ENCODE measurements at places on chromosomes 1 and 21.

DNA sequence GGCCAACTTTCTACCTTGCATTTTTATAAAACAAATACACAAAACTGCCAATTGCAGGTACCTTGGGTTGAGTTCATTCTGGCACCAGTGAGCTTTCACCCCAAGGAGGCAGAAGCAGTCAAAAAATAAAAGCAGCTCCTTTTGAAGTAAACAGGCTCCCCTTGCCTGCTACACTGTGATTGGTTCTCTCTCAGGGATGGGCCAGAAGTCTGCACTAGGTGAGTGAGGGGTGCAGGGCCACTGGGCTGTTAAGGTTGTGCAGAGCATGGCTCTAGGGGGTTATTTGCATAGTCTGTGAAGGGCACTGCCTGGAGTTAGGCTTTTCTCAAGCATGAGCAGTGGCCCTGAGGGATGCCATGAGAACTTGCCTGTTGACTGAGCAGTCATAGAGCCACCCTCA is 39.1 kb downstream of the AKNAD1 start:
- DNase-seq, result no peak

GRCh38 chr1:8410791-8411190 is 92.9 kb downstream of the SLC45A1 start:
- no peak for DNase-seq

DNA sequence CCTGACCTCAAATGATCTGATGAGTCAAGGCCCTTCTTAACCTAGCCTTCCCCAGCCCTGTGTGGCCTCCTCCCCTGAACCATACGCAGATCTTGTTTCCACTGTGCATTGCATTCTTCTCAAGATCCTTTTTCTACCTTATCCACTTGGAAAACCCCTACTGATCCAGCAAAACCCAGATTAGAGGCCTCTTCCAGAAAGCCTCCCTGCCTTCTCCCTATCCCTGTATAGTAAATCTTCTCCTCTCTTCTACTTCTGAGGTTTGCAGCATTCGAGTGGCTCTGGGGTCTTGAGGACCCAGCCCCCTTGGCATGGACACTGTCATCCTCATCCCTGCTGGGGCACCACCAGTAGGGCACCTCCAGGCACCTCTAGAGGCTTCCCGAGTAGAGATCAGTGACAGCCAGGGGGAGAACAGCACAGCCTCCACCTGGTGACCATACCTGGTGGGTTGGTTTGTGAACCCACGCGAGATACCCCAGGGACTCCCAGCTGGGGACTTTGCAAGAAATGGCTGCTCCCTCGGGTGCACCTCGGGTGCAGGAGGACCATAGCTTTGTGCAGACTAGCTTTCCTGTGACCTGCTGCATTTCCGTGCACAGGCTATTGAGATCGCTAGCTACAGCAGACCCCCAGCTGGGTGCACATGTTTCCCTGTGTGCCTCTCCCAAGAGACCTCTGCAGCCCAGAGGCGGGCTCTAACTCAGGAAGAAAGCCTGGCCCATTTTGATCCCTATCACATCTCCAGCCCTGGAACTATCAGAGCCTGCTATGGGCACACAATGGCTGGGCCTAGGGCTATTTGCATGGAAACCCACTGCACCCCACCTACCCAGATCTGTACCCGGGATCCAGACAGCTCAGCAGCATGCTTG is 34.2 kb downstream of the MATN1 start:
- no peak for DNase-seq

DNA sequence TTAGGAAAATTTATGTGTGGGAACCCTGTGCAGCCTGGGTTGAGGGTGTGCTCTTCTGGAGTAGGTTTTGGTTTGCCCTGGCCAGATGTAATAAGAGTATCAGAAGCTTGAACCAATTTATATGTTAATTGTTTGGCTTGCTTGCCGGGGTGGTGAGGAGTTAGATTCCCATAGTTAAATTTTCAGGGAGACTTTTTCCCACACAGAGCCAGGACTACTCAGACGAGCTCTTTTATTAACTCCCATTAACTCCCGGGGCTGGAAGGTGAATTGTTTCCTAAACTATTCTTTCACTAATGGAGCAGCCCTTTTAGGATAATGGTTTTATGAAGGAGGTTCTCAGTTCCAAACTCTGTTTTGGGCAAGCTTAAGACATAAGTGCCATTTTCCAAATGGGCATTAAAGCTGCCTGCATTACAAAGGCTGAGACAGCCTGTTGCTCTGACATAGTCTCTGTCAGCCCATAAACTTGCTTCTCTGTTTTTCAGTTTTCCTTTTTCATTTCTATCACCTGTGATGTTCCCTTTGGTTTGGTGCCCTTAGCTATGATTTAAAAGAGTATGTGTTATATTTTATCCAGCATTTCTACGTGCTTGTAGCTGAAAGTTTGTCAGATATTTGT is 18.0 kb upstream of the RAB3GAP2 start:
- DNase-seq, result no peak

- no peak for DNase-seq
Observed at GRCh38 chr1:198234520-198235251, 77.9 kb downstream of the NEK7 start.
